Pons (tissue), 1 donor: ENCODE measurements at places on chromosomes 3 and 15.
A peak's percentile ranks its signal among the peaks of the same experiment; 100 is the strongest.

GRCh38 chr3:27504749-27505148, 20.6 kb upstream of the SLC4A7 start:
- DNase-seq, result no peak

- DNase-seq, result no peak
These were observed 119.3 kb upstream of the BFSP2 start for GRCh38 chr3:133280586-133280985.

- peak; percentile 43 for DNase-seq
These were observed 25.3 kb upstream of the IL20RB start for GRCh38 chr3:136932523-136932922.

DNA sequence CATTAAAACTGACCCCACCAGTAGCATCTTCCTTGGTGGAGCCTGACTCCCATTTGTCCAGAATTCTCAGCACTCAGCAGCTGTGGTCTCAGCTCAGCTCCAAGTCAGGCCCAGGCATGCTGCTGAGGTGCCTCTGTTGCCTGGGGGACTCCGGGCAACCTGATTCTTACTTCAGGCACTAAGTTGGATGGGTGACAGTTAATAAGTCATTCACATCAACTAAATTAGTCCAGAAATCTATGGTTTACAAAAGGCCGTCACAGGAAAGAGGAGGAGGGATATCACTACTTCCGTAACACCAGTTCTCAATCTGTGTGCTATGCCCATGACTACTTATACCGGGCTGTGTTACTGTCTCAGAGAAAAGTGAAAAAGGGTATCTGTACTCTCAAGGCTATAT, 310.2 kb downstream of the SATB1 start:
- no peak for DNase-seq

DNA sequence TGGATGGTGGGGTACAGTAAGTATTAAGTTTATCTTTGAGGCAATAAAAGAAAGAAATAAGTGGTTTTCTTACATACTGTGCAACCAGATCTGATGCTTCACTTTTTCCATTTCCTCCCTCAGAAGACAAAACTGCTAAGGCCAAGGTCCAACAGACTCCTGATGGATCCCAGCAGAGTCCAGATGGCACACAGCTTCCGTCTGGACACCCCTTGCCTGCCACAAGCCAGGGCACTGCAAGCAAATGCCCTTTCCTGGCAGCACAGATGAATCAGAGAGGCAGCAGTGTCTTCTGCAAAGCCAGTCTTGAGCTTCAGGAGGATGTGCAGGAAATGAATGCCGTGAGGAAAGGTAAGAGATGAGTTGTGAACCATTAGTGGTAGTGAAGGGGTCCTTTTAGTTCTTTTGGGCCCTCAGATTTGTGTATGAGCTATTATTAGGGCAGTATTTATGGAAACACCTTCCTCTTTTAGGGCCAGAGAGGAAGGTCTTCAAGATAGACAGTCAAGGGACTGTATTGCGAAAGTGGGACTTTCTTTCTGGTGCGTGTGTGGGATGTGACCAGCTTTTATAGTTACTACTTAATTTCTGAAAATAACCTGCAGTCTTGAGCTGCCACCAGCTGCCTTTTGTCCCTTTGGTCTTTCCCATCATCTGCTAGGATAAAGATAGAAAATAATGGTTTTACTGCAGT, 4.6 kb downstream of the ALAS1 start:
- DNase-seq, result peak; percentile 83

GRCh38 chr3:134883697-134884385, 88.8 kb downstream of the EPHB1 start:
- DNase-seq, result no peak

DNA sequence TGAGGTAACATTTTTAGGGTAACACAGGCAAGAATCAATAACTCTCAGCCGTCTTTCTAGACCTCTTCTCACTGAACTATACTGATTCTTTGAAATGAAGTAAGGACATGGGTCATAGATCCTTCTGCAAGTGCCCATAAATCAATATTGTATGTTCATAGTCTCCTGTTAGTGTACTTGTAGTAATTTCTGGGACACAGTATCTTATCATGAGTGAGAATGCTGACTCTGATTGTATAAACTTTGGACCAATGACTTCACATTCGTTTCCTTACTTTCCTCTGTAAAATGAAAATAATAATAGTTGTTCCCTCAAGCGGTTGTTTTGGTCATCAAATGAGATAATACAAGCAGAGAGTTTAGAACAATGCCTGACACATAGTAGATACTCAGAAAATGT, 777.1 kb upstream of the GOLIM4 start:
- DNase-seq, result no peak

DNA sequence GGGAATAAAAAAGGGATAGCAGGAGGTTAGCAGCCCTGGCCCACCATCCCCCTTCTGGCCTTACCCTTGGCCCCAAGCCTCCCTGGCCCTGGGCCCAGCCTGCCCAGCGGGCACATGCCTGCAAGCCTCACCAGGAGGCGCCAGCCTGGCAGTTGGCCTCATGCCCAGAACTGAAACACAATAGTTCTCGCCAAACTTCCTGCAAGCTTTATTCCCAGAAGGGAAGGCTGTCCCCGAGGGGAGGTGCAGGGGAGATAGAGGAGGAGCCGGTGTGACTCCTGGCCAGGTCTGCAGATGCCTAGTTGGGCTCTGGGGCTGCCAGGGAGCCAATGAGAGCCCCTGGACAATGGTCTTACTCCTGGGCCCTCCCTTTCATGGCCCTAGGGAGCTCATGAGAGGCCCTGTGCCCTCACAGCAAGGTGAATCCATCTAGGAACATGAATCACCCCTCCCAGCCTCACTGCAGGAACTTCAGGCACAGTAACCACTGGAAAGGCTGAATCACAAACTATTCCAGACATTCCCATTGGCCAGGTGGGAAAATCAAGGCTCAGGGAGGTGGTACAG, 4.0 kb downstream of the CCDC33 start:
- DNase-seq, result peak; percentile 93

DNA sequence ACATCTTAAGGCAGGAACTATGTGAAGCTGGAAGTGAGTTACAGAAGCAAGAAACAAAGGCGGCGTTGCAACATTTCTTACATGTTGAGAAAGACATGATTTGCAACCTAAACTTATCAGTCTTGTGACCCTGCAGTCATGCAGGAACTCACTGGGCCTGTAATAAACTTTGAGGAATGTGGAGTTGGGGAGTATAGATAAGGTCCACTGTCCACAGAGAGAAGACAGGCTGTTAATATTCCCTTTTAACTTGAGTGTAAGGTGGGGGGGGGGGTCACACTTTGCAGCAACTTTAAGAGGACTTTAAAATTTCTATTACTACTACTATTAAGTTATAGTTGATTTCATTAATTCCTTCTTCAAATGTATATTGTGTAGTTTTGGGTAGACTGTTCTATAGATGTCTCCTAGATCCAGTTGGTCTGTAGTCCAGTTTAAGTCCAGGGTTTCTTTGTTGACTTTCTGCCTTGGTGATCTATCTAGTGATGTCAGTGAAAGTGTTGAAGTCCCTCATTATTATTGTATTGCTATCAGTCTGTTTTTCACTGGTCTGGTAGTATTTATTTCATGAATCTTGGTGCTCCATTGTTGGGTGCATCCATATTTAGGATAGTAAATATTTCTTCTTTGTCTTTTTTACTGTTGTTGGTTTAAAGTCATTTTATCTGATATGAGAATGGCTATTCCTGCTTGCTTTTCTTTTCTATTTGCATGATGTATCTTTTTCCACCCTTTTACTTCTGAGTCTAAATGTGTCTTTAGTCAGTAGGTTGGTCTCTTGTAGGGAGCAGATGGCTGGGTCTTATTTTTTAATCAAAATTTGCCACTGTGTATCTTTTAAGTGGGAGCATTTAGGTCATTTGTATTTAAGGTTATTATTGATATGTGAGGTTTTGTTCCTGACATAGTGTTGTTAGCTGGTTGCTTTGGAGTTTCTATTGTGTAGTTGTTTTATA, 15.6 kb upstream of the FAM98B start:
- DNase-seq, result no peak

- DNase-seq, result no peak
These were observed at the start of gene ESYT3 for GRCh38 chr3:138434276-138434874. Gene ESYT3, plus strand, starts transcription at chr3:138434616. Its CDS starts 183 bp downstream, at chr3:138434799.

- DNase-seq, result no peak
These were observed 174.8 kb downstream of the PEX5L start for GRCh38 chr3:179861953-179862352.

DNA sequence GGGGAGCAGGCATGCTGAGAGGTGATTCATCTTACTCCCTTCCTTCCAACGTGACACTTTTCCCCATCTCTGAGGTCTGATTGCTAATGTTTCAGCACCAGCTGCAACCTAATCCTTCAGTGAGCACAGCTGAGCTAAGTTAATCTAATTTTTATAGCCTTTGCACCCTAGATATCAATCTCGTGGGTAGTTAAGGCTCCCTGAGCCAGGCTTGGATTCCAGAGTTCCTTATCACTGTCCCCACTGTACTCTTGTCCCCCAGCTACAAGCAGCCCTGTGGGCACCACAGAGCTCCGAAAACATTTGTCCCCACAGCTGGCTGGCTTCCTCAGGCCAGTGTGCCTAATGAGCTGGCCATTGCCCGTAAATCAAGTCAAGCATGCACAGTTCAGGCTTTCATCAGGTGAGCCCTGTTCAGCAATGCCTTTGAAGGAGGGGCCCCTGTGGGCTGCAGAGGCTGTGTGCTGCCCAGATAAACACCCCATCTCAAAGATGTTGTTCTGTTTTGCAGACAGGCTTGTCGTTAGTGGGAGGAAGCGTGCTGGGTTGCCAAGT, 376.9 kb upstream of the RASGRP1 start:
- DNase-seq, result no peak

DNA sequence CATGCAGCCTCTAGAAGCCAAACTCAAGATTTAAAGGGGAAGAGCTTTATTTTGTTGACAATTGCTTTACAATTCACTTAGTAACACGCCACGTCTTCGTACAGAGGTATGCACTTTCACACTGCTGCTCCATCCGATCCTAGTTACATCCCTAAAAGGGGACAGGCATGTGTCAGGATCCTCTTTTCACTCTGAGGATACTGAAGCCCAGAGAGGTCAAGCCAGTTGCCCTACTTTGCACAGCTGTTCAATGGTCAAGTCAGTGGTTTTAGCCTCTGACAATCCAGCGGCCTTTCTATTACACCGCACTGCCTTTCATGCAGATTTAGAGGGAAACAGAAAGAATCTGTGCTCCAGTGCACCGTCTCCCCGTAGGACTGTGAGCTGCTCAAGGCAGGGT, 44.9 kb upstream of the CHRNB4 start:
- DNase-seq, result no peak

DNA sequence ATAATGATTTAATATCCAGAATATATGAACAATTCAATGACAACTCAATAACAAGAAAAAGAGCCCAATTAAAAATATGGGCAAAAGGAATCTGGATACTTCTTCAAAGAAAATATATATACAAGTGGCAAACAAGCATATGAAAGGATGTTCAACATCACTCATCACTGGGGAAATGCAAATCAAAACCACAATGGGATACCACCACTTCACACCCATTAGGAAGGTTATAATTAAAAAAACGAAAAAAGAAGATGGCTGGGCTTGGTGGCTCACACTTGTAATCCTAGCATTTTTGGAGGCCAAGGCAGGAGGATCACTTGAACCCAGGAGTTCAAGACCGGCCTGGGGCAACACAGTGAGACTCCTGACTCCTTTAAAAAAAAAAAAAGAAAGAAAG, 4.1 kb downstream of the CCDC12 start:
- DNase-seq, result no peak

GRCh38 chr3:170356596-170357175, 829 bp upstream of the SKIL start:
- DNase-seq, result peak; percentile 71

DNA sequence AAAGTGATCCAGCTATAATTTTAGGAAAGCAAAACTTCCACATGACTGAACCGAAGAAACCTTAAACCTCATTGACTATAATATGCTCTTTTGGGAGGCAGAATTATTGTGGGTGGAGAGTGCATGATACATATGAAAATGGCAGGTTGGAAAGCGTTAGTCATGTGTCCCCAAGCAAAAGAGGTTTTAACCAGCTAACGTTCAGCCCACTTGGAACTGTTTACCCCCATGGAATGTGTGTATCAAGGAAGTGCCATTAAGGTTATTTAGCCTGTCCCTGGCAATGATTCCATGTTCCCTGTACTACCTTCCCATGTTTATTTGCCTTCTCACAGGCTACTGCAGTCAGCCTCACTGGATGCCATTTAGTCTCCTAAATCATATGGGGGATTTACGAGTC, 44.1 kb upstream of the LRRC58 start:
- no peak for DNase-seq

DNA sequence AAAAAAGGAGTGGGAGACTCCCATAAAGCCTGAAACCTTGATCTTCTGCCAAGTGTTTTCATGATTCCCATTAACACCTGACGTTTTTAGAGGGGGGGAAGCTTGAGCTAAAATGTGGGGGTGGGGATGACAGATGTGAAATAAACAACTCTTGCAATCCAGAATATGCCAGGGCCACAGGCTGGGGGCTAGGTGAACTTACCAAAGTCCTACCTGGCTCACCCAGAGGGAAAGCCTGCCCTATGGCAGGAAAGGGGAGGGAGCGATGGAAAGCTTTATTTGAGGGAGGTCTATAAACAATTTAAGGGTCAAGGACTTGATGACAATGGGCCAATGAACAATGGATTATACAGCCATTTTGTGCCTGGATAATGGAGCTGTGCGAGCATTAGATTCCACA, 108.3 kb downstream of the LRIG1 start:
- no peak for DNase-seq

DNA sequence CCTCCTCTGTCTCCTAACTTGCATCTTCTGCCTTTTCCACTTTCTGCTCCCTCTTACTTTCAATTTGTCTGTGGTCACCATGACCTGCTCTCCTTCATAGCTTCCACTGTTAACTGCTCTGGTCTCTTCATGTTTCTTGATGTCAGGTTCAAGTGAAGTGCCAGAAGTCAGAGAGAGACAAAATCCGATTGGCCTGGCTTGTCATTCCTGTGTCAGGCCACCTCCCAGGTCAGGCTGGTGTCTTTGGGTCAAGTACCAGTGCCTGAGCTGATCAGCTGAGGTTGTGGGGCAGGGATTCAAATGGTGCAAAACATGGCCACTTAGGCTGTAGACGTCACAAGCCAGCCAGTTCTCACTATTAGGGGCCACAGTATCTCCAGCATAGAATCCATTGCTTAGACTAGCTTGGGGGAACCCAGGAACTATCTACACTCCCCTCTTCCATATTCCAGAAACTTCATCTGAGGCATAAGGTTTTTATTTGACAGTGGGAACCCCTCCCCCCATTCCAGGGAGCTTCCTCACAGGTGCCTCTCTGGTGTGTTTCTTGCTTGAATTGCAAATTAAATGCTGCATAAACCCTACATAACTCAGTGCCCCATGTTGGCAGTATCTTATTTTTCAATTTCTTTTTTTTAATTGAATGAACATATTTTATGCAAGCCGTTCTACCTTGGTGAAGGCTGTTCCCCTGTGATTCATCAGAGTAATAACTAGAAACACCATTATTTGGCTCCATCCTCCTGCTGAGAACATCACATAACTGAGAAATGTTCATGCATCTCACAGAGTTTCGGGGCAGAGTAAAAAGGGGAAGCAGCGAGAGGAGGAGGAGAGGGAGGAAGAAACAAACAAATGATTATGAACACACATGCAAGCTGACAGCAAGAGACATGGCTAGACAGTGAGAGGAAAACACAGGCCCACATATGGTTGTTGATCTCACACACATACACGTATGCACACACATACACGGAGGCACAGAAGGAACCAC, 175.8 kb downstream of the TLE3 start:
- DNase-seq, result no peak

- DNase-seq, result no peak
These were observed 8.1 kb downstream of the RMDN3 start for GRCh38 chr15:40746916-40747418.
